Inflammatory macrophage (primary cell): ENCODE measurements at places on chromosomes 5 and 9.

GRCh38 chr5:21661184-21661583 lies 1192.0 kb downstream of the CDH12 start:
- DNase-seq, result no peak

- no peak for DNase-seq
Observed at GRCh38 chr5:143413958-143414669, 10.6 kb upstream of the NR3C1 start.

GRCh38 chr5:32299059-32299677 lies 13.6 kb downstream of the MTMR12 start:
- DNase-seq, result peak; percentile 10

DNA sequence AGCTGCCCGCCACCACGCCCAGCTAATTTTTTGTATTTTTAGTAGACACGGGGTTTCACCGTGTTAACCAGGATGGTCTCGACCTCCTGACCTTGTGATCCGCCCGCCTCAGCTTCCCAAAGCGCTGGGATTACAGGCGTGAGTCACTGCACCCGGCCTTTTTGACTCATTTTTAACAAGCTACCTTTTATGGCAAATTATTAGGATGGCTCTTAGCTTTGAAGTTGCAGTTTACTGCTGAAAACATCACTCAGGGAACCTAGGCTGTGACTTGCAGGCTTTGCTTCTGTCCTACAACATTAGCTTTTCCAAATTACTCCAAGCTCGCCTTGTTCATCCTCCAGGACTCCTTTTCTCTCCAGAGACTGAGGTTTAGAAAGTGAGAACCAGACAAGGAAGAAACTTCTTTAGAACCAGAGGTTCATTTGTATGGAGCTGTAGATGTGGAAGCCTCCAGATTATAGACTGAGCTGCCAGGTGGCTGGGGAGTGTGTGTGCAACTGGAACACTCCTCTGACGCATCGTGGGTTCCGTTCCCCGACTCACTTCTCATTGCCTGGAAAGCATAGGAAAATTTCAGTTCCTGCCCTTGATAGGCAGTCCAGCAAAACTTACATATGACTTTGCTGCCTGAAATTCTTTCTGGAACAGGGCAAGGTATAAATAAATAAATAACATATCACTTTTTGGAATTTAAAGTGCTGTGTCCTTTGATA lies 23.8 kb upstream of the SPTAN1 start:
- DNase-seq, result no peak
